GM23338 (cell line): ENCODE measurements at places on chromosomes 11 and 22. TPM values are rescaled to one million over a fixed set of nuclear protein-coding genes. Genes with fewer than 3 reads are reported as not detected.

DNA sequence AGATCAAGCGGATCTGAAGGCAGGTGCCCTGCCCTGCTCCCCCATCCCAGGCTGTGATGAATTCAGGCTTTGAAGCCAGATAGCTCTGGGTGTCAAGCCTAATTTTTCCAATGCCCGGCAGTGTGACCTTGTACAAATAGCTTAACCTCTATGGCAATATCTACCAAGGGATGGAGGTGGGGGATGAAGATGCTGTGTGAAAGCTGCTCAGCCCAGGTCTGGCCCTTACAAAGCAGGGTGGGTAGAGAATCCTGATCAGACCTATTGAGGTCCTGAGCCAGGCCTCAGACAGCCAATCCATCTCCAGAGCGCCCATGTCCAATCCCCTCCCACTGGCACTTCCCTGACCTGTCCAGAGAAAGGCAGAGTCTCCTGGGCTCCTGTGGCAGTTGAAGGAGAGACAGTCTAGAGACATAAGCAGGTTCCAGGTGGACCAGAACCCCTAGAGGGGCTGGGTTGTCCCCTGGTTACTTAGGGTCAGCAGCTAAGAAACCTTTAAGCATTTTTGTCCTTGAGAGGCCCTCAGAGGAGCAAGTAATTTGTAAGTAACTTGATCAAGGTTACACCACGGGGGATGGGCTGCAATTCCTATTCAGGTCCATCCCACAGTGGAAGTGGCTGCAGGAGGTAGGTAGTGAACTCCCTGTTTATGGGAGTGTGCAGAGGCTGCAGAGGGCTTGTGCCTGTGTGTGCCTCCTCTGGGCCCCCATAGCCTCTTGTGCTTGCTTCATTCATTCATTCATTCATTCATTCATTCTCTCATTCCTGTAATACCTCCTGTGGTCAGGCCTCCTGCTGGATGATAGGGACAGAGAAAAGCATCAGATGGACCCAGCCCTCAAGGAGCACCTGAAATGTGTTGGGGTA is 10.4 kb downstream of the P2RY2 start:
- no peak for DNase-seq

DNA sequence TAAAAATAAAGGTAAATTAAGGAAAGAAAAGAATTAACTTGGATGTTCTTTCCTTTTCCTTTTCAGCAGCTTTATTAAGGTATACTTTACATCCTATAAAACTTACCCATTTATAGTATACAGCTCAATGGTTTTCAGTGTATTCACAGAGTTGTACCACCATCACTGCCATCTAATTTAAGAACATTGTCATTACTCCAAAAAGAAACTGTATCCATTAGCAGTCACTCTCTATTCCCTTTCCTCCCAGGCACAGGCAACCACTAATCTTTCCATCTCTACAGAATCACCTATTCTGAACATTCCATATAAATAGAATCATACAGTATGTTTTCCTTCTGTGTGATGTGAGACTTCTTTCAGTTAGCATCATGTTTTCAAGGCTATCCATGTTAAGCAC is 38.9 kb upstream of the TNRC6B start:
- DNase-seq, result no peak

- no peak for DNase-seq
Observed at GRCh38 chr11:28366549-28367346, 258.6 kb downstream of the METTL15 start.

DNA sequence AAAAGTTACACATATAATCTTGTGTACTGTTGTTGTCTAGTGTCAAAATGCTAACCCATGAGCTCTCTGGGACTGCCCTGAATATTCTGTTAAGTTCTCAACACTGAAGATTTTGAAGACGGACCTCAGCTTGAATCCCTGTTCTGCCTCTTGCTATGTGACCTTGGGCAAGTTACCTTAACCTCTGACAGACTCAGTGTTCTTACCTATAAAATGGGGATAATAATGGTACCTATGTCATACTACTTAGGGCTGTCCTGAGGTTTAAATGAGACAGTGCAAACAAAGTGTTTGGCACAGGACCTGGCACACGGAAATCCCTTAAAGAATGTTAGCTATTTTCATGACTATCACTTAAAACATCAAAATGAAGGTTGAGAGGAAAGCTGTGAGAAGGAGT is 11.3 kb downstream of the TMEM218 start:
- no peak for DNase-seq

The NUMA1 gene
- total RNA-seq, result 90.5 and 104 TPM in 2 replicates
